ENCODE measurements at places on chromosomes 11 and 22.

DNA sequence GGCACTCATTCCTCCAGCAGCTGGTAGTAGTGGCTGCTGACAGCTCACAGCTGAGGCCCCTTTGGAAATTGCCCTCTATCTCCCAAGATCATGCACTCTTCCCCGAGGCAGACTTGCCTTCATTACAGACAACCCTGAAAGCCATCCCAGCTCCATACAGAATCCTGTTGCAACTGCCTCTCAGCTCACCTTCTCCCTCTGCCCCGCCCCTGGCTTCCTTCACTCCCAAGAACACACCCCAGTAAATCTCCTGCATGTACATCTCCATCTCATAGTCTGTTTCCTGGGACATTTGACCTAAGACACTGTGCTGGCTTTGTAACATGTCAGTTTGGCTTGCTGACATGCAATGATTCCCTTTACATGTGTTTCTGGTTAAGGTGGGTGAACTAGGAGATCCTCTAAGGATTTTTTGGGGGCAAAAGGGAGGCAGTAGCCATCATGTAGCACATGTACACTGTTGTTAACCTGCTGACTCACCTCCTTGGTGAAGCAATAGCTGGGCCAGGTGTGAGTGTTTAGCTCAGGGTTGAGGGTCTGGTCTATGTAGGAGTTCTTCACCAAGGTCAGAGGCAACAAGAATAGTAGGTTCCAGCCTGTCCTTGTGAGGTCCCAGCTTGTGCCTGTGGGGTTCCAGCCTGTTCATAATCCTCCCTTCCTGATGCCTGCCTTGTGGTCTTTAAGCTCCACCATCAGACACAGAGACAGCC, 179.6 kb downstream of the CSNK2A3 start:
- DNase-seq = no peak

DNA sequence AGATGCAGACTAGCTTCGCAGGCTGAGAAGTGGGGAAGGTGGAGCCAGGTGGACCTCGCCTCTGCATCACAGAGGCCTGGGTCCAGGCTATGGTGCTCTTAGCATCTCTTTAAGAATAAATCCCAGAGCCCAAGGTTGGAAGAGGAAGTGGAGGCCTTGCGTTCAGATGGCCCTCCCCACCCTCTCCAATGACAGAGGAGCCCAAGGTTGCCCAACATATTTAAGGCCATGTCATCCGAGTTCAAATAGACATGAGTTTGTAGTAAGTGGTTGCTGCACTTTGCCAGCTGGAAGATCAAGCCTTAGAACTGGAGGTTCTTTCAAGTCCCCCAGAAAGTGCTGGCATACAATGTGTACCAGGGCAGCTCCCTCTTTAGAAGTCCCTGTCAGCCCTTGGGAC, 47.1 kb upstream of the HORMAD2 start:
- DNase-seq = no peak

DNA sequence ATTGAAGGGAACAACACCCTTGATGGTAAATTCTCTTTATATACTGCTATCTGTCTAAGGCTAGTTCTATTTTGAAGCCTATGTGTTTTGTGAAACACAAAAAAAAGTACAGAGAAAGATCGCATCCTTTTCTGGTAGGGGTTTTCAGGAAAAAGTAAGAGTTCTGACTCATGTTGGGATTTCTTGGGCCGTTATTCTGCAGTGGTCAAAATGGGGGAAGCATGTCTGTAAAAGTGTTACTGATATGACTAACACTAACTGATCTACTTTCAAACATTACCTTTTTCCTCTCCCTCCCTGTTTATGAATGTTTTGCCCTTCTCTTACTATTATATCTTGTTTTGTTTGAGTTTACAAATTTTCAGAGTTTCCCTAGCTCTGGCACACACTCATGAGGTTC, 53.9 kb downstream of the CTNND1 start:
- no peak for DNase-seq

DNA sequence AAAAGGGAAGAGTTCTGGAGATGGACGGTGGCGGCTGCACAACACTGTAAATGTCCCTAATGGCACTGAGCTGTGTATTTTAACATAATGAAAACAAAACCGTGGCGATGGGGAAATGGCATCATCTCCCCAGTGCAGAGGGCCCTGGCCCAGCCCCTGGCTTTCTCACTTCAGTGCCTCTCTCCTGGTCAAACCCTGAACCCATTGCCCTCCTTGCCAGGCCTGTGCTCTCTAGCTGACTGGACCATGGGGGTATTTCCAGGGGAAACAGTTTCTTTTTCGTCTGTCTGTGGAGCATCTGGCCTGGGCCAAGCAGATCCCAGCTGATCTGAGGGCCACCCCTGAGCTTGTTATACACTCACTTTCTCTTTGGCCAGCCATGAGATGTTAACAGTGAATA, 17.4 kb upstream of the NAP1L4 start:
- no peak for DNase-seq

DNA sequence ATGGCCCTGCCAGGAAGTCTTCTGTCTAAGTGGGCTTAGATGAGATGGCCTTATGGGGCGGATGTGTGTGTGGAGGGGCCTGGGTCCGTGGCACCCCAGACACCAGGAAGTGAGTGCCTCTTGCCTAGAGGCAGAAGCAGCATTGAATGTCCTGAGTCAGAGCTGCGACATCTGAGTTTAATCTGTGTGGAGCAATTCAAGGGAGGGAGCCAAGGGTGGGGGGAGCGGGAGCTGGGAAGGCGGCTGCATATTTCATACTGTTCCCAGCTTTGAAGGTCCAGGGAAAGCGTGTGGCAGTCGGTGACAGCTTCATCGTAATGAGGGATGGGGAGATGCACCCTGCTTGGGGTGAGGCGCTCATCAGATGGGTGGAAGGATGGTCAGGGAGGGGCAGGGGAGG, 73.5 kb upstream of the THY1 start:
- no peak for DNase-seq

DNA sequence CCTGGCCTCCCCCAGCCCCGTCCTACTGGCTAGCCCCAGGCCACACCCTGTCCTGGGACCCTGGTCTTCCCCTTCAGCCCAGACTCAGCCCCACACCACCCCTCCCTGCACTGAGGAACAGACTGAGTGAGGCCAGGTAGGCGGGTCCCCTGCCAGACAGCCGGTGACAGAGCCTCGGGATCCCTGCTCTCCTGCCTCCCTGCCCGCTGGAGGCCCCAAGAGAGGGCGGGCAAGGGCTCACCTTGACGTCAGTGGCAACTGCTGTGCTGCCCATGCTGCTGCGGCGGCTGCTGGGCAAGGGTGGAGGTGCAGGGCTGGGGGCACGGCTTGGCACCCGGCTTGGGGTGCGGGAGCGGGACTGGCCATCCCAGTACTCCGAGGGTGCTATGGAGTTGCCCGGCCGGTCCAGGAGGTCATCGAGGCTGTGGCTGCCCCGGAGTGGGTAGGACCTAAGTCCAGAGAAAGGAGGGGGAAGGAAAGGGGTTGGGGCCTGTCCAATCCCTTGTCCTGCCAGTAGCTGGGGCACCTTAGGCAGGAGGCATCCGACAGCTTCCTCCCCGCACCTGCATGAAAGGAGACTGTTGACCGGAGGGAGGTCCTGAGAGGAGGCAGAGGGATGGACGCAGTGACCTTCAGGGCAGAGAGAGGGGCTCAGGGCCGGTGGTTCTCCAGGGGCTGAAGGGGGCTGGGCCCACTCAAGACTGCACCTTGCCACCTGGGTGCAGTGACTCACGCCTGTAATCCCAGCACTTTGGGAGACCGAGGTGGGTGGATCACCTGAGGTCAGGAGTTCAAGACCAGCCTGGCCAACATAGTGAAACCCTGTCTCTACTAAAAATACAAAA, 2.2 kb upstream of the SLC16A8 start:
- DNase-seq = no peak

DNA sequence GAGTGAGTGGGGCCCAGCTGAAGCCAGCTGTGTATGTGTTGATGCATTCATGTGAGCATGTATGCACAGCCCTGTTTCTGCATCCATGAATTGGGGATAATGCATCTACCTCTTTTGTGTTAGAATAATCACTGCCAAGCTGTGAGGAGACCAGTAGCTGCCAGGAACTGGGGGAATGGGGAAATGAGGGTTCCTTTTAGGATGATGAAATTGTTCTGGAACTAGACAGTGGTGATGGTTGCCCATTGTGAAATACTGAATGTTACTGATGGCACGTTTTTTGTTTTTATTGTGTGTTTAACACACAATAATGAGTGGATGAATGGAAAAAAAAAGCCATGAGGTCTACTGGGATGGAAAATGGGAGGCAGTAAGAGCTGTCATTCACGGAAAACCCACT, 45.3 kb upstream of the WNT11 start:
- DNase-seq = no peak

DNA sequence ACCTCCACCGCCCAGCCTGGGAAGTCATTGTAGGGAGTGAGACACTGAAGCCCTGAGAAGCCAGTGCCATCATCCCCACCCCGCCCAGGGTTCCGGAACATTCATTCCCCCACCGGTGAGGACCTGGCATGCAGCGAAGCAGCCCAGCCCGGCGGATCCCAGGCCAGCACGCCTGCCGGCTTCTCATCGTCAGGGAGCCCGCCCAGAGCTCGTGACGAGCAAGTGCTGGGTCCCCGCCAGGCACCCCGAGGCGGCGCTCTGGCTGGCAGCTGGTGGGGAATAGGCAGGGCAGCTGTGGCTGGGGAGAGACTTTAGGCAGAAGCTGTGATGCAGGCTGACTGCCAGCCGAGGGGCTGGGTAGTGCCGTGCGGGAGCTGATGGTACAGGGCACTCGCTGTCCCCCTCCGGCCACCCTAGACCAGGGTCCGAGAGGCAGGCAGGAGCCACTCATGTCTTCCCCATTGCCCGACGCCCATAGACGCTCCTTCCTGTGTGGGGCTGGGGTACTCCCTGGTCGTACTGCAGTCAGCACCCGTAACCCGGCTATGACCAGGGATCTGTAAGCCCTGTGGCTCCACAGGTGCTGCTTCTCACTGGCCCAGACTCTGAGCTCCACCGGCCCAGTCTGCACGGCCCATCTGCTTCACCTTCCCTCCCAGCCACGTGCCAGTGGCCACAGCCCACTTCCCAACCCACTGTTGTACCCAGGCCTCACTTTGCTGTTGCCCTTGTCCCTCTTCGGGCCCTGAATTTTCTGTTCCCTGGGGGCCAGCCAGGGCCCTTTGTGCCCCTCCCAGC, 24.5 kb upstream of the CABP7 start:
- no peak for DNase-seq

GRCh38 chr11:47186076-47186699, at the start of gene PACSIN3:
TSS of gene PACSIN3 (minus strand) at chr11:47186434. CDS start at chr11:47182727, 3,707 bp downstream.
- DNase-seq = no peak

GRCh38 chr22:26314171-26314570, 114.9 kb upstream of the ASPHD2 start:
- no peak for DNase-seq

- DNase-seq = no peak
Observed at GRCh38 chr22:22584722-22585121, 25.7 kb upstream of the PRAME start.
